ENCODE measurements at places on chromosomes 5 and 9.

DNA sequence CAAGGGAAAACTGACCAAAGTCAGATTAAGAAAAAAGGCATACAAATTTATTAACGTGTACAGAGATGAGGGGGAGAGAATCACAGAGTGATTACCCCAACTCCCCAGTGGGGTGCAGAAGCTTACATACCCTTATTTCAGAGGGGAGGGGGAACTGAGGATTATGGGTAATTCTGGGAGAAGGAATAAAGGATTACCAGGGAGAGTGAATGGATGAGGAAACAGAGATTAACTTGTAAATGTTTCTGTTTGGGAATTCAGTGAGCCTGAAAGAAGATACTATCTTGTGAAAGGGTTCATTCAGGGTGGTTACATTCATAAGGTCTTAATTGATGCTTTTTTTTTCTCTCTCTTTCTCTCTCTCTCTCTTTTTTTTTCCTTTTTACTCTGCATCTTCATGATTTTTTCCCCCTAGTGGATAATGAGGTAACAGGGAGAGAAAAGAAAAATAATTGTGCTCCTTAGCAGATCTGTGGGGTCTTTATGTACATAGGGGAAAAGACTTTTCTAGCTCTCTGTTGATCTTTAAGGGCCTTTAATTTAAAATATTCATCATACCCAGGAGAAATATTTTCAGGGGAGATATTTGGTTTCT lies 49.4 kb downstream of the TARS1 start:
- DNase-seq = no peak

- DNase-seq = no peak
These were observed 87.7 kb downstream of the PTCH1 start for GRCh38 chr9:95429096-95429495.

- DNase-seq = peak; percentile 60
These were observed 111.6 kb downstream of the SREK1 start for GRCh38 chr5:66255714-66256113.

GRCh38 chr9:120655005-120655622 lies 59.2 kb downstream of the MEGF9 start:
- DNase-seq = peak; percentile 48

DNA sequence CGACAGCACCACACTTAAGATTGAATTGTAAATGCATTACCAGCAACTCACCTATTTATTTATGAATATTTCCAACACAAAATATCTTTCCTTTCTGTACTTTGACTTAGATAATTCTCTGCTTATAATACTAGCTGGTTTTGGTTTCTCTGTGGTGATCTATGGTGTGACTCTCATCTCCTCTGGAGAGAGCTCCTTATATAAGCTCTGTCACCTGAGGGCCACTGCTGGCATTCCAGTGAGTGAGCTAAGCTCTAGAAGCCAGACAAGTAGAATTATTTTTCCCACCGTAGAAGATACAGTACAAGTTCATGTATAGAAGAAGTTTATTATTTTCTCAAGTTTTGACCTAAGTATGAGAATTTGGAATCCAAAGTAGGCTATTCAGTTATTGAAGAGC lies 111.5 kb downstream of the CDC42SE2 start:
- no peak for DNase-seq

GRCh38 chr9:75105841-75106240 lies 17.5 kb downstream of the OSTF1 start:
- DNase-seq = no peak

- DNase-seq = no peak
These were observed 139.6 kb upstream of the LRRTM2 start for GRCh38 chr5:139014726-139015125.

- DNase-seq = no peak
These were observed 231.1 kb upstream of the PAPPA start for GRCh38 chr9:115922444-115922843.

GRCh38 chr5:127602481-127602880 lies 46.4 kb upstream of the CTXN3 start:
- DNase-seq = no peak

- no peak for DNase-seq
These were observed at the start of gene SMIM32 for GRCh38 chr5:136192526-136193321. SMIM32 (minus strand) TSS chr5:136193162; CDS start chr5:136192524, 638 bp downstream.

DNA sequence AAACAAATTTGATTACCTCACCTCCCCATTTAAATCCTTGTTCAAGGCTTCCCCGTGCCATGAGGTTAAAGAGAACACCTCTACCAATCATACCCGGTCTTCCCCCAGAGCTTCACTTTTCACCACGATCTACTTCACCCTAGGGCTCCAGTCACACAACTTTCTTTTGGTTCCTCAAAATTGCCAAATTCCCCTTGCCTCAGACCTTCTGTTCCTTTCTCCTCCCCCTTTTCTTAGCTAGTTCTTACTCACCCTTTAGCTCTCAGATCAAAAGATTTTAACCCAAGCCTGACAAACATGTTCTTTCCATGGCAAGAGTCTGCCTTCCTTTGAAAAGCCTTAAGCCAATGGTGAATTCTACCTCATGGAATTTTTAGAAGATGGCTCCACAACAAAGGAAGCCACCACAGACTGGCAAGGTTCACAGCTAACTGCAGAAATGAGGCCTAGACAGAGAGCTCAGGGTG lies 56.7 kb downstream of the MAPKAP1 start:
- DNase-seq = peak; percentile 99

GRCh38 chr9:89409466-89409865 lies 88.4 kb downstream of the SEMA4D start:
- DNase-seq = no peak

DNA sequence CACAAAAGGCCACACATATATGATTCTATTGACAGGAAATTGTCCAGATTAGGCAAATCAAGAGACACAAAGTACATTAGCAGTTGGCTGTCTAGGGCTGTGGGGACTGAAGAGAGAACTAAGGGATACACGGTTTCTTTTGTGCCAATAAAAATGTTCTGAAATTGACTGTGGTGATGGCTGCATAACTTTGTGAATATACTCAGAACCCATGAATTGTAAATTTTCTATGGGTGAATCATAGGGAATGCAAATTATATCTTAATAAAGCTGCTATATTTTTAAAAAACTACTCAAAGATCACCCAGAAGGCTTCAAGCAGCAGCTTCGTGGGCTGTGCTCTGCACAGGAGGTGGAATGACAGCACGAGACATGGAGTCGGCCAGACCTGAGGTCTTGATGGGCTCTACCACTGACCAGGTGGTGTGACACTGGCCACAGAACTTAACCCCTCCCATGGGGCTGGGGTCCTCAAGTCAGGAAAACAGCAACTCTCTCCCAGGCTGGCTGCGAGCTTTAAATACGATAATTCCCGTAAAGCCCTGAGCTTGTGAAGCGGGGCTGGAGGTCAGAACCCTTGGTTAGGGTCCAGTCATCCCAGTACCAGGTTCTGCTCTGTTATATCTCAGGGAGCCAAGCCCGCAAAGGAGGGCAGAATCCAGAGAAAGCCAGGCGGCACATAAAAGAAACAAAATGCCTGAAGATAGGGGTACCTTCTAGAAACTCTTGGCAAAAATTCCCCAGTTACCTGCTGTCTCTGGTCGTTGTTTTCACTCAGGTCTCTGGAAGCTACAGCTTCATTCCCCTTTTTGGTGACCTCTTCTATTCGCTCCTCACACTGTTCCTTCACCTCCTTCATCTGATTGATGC lies 59.1 kb downstream of the GOLM1 start:
- no peak for DNase-seq

DNA sequence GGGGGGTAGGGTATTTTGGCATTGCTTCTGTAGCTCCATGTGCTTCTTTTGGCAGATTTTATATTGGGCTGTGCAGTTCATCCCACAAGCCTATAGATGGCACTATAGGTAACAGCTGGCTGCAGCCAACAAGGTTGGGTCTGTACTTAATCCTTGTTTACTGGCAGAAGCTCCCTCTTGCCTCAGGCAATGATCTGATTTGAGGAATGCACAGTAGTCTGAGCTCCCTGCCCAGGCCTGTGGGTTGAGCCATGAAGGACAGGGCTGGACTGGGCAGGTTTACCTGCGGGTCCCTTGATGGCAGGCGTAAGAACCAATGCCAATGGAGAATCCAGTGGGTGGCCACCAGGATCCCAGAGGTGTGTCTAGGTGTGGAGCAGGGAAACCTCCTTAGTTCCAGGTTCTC lies 11.7 kb upstream of the OR1J2 start:
- no peak for DNase-seq

DNA sequence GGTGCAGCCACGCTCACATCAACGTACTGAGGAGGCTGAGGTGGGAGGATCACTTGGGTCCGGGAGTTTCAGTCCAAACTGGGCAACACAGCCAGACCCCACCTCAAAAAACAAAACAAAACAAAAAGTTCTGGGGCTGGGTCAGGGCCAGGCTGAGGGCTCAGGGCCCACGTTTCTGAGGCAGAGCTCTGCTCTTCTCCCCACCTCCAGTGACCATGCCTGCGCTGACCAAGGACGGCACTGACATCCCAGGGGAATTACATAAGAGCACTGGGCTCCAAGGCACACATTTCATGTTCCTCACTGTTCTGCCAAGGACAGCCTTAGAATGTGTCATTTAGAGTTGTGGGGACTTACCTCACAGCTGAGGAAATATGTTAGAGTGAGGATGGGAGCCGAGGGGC lies 40.4 kb upstream of the TESK1 start:
- no peak for DNase-seq

- no peak for DNase-seq
These were observed 98.9 kb downstream of the MELK start for GRCh38 chr9:36671561-36671960.

- DNase-seq = no peak
These were observed 130.6 kb downstream of the FBXO38 start for GRCh38 chr5:148514344-148514743.

DNA sequence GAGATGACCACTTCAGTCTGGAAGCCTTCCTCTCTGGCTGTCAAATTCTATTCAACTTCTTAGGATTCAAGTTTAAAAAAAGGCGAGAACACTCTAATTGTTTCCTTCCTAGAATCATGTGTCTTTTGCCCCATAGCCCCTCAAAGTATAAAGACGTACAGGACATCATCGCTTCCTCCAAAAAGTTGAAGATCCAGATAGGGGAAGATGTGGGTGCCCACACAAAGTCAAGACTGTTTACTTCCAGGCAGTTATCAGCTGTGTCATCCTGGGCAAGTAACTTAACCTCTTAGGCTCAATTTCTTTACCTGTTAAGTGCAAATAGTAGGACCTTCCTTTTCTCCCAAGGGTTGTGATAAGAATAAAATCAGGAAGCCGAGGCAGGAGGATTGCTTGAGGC lies 40.1 kb downstream of the PPARGC1B start:
- DNase-seq = no peak

GRCh38 chr9:136345281-136346156 lies 18.0 kb downstream of the DNLZ start:
- DNase-seq = no peak

DNA sequence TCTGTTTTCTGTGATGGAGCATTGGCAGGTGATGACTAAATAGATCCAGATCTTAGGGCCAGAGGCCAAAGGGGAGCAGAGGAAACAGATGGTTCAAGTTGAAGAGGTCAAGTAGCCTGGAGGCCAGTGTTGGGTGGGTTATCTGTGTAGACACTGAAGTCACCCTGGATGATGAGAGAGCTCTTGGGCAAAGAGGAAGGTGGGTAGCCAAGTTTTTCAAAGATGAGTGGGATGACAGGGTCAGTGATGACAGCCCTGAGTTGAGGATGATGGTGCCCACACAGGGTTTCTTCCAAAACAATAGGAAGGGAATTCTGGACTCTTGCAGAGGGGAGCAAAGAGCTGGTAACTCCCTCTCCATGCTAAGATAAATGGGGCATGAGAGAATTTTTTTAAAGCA lies 76.6 kb downstream of the CD180 start:
- DNase-seq = no peak

GRCh38 chr5:159567461-159567860 lies 237.2 kb upstream of the IL12B start:
- DNase-seq = no peak

- DNase-seq = no peak
These were observed 39.4 kb downstream of the SMIM23 start for GRCh38 chr5:171825051-171825450.

GRCh38 chr5:149365418-149365817 lies 7.6 kb downstream of the PCYOX1L start:
- no peak for DNase-seq

- no peak for DNase-seq
These were observed 160.4 kb upstream of the CDH12 start for GRCh38 chr5:23013395-23013998.

DNA sequence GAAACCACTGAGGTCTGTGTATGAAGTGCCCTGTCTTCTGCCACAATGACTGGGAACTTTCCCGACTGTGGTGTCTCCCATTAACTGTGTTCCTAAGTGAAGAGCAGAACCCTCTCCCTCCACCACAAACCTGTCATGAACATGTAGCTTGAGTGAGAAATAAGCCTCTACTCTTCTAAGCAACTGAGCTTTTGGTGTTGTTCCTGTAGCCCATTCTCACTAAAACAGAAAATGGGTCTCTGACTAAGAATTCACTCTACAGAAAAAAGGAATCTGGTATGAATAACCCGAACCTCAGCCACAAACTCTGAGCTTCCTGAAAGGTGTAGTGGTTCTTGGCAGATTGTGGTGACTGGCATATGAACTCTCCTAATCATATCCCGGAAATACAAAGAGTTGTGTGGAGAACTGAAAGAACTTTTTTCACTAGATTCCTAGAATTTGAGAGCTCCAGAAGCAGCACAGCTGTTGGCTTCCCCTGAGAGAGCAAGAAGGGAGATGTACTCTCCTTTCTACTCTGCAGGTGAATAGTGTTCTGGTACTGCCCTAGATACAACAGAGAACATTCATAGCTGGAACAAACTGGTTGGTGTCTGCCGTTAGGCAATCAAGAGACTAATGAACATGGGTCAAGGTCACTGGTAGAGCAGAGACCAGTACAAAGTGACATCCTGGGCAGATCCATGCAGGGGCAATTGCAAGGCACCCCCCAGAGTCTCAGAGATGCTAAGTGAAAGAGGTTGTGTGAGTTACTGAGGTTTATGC lies 283.8 kb downstream of the PDE4D start:
- no peak for DNase-seq

DNA sequence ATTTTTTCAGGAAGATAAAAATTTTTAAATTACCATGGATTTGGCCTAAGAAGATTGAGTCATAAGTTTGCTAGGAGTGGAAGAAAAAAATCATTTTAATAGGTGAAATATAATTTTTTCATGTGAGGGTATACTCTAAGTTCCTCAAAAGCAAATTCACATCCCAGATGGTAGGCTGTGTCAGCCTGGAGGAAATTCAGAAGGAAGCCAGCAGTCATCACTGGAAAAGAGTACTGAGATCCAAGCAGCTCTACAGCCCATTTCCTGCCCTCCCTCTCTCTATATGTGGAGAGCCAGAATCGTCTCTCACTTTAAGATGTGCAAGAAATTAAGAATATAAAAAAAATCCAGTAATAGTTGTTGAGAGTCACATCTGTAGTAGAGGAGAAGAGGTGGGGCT lies 126.5 kb upstream of the CDH18 start:
- DNase-seq = no peak

GRCh38 chr5:117337064-117337749 lies 762.6 kb upstream of the SEMA6A start:
- no peak for DNase-seq

DNA sequence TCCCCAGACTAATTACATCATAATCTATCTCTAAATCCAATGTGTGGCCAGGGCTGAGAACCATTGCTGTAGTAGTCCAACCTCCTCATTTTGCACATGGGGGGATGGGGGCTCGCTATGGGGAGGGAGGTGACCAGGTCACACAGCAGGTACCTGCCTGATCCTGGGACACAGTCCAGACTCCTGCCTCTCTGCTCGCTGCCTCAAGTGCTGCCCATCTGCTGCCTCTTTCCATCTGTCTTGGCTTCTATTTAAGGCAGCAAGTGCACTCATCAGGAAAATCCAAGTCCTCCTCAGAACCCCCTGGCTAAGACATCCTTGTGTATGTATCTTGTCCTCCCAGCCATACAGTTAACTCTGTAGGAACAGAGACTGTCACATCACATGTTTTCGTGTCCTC lies 57.7 kb upstream of the FRRS1L start:
- no peak for DNase-seq
